Choroid plexus epithelial cell (primary cell): ENCODE measurements at places on chromosomes 7 and 10.

DNA sequence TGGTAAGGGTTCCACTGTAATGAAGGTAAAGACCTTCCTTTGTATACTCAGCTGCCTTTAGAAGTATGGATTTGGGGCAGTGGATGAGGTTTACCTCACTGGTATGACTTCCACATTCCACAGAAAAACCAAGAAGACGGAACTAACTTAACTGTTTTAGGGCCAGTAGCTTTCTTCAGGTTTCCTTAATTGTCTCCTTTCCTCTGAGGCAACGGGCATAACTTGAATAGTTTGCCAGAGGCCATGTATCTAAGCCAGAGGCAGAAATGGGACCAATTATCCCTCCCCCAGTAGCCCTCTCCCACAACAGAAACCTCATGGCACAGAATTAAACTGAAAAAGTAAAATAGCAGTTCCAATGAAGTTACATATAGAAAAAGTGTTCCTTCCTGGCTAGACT lies 281.7 kb downstream of the PHTF2 start:
- DNase-seq: no peak

- no peak for DNase-seq
These were observed 1229.5 kb downstream of the REEP3 start for GRCh38 chr10:64750672-64751071.

DNA sequence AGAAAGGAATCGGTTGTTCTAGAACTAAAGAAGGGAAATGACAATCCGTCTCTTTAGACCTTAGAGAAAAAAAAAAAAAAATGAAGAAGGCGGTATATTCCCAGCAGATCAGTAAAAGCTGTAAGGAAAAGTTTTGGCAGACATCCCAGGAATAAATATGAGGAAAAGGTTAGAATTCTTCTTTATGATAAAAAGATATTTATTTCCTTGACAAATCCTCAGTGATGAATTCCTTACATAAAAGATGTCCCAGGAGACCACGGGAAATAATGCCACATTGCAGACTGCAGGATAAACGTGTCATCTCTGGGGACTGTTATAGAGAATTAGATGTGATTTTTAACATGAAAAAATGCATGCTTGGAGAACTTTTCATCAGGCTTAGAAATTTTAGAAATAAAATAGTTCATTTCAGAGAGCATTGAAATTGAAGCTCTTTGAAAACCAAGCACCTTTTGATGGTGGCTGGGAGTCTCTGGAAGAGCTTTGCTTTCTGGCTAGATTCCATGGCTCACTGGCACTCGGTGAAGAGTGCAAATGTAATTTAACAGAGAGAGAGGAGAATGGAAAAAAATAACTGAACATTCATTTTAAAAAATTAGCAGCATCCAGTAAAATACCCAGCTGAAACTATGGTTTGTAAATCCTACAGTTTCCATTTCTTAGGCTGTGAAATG lies 98.2 kb downstream of the PRPF18 start:
- no peak for DNase-seq

DNA sequence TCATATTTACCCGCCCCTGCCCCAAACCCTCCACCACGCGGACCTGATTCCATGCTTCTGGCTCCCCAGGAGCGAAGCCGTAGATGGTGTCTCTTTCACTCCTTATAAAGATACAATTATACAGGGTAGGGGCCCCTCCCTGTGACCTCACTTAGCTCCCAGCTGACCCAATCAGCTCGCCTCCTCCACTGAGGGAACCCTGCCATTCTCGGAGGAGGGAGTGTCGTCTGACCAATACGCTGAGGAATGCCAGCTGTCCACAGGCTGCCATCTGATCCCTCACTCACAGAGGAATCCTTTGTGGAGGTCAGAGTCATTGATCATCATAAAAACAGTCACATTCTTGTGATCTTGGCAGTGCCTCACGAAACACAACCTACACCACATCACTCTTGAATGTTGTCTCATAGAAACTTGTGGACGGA lies 67.5 kb upstream of the INSIG1 start:
- DNase-seq: peak; percentile 87

- DNase-seq: no peak
These were observed 926.7 kb downstream of the TYW1 start for GRCh38 chr7:67923286-67923685.

DNA sequence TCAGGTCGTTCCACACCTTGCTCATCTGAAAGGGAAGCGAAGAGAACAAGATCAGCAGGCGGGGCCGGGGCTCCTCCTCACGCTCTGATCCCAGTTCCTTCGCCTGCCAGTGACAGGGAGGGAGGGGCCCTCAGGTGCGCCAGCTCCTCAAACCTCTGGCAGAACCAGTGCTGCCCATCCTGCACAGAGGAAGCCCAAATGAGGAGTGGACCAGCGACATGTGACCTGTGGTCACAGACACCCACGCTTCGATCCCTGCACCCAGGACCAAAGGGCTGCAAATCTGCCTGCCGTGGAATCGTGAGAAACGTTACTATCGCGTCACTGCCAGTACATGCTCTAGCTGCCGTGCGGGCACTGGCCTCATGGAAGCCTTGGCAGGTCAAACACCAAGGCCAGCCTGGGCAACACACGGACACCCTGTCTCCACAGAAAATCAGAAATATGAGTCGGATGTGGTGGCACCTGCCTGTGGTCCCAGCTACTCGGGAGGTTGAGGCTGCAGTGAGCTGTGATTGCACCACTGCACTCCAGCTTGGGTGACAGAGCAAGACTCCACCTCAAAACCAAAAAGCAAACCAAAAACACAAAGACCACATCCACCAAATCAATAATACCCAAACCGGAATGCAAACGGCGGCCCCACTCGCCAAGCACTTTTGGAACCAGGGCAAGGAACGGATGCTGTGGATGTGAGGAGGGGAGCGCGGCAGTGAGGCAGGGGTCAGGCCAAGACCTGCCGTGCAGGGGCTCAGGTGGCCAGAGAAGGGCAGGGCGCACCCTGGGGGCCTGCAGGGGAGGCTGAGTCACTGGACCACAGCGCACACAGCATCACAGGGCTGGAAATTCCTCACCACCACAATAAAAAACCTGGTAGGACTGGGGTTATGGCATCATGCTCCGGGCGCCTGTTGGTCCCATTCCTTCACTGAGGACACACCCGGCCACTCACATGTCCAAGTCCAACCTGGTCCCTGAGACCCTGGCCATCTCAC lies 13.4 kb downstream of the NUDT1 start:
- DNase-seq: peak; percentile 56

GRCh38 chr10:26169466-26169865 lies 47.1 kb upstream of the GAD2 start:
- DNase-seq: no peak

DNA sequence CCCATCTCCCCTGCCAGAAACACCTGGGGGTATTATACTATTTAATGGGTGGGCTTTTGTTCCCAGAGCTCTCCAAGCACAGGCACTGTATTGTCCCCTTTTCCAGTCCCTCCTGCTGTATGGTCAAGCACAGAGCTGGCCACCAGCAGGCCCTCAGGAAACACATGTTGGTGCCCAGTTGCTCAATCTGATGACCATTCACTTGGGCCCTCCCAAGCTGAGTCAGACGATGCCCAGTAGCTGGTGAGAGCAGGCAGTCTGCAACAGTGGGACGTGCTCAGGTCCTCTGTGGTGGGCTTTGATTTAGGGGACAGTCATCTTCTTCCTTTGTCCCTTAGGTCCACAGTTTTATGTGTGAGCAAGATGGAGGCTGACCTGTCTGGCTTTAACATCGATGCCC lies 11.8 kb downstream of the SFXN2 start:
- no peak for DNase-seq

DNA sequence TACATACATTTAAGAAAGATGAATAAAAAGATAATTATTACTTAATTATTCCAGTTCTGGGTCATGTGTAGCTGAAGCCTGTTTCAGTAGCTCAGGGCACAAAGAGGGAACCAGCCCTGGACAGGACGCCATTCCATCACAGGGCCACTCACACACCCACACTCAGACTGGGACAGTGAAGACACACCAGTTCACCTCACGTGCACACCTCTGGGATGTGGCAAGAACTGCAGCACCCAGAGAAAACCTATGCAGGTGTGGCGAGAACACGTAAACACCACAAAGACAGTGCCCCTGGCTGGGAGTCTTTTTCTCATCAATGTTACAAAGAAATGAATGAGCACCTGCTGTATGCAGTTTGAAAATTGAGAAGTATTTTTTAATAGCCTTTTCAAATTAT lies 1.6 kb upstream of the IDI1 start:
- DNase-seq: no peak

DNA sequence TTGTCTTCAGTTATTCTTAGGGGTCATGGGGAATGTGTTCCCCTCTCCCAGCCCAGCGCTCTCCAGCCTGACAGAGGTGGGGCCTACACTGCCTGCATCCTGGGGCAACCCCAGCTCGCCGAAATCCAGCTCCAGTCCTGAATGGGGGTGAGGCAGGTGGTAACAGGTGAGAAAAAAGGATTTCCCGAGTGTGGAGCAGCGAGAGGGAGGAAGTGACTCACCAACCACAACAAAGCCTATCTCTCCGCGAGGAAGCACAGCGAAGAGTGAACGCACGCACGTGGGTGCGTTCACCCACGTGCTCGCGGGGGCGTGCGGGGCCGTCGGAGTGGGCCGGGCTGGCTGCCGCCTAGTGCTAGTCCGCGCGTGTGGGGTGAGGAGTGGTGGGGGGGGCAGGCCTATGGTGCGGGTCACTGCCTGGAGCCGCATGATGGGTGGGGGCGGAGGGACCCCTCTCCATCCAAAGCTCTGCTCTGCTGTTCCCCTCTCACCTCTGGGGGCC lies 855 bp upstream of the PALD1 start:
- peak; percentile 14 for DNase-seq

GRCh38 chr10:70253878-70254765 lies 20.9 kb upstream of the PPA1 start:
- no peak for DNase-seq

GRCh38 chr7:23161482-23161881 lies 20.4 kb upstream of the NUP42 start:
- DNase-seq: no peak

- peak; percentile 51 for DNase-seq
These were observed 55.2 kb downstream of the CDK6 start for GRCh38 chr7:92781117-92781720.

GRCh38 chr7:34916267-34916666 lies 121.0 kb downstream of the DPY19L1 start:
- no peak for DNase-seq

DNA sequence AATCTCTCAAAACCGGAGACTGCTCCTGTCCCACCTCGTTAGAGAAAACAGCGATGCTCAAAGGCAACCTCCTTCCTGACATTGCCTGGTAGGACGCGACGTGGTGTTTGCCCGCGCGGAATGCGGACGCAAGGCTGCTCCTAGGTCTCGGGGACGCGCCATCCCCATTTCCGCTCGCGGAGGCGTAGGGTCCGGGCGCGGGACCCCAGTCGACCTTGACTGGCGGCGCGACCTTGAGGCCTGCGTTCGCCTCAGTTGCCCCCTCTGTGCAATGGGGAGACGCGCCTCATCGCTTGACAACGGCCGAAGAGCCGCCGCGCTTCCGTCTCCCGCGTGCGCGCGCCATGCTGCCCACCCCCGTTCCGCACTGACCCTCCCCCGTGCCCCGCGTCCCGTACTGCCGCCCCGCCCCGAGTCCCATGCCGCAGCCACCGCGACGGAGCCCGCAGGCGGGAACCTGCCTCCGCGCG lies 412 bp upstream of the PPIA start:
- DNase-seq: peak; percentile 45

DNA sequence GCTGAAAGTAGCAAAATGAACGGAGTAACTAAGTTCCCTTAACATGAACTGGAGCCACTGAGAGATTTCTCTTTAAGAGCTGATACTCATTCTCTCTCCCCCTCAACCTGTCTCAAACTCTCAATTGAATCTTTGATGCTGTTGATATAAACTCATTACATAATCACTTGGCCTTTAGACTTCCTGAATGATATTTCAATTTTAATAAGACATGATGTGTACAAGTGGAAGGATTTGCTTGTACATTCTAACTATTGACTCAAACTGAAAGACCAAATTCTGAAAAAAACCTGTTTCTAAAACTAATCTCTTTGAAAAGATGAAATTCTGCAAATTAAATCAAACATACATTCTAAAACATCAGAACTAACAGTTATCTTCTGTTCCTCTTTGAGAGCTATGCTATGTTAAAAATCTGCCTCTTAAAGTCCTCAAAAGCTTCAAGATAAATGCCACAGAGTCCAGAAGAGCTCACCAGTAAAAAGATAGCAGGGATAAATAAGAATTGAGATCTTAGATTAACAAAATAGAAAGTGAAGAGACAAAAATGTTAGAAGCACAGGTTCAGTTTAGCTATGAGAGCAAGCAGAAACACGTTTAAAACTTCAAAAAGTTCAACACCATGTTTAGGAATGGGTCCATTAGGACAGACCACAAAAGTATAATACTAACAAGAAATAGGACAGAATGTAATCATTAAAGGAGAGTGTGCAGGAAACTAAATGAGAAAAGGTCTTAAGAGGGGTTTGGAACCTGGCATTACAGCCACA lies 46.1 kb downstream of the TNPO3 start:
- no peak for DNase-seq

GRCh38 chr10:125629758-125630376 lies 53.1 kb downstream of the TEX36 start:
- peak; percentile 76 for DNase-seq

DNA sequence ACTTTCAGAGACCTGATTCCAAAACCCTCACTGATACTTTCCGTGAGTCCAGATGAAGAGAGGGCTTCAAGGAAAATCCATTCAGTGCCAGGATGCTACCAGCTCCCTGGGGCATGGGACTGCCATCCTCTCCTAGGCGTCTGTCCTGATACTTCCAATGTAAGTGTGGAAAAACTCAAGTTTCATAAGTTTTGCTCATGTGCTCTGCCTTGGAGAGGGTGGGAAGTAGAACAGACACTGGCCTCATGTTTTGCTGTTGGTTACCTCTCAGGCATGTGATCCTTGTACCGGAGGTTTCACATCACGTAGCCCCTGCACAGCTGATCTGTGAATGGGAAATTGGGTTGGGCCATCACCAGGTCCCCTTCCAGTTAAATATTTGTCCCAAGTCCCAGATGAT lies 517.1 kb downstream of the RPS24 start:
- DNase-seq: no peak

GRCh38 chr10:30493609-30494530 lies 59.9 kb downstream of the MAP3K8 start:
- peak; percentile 23 for DNase-seq

- no peak for DNase-seq
These were observed at the start of the genes ATP6V0A4 and TMEM213 for GRCh38 chr7:138797715-138798320. Gene ATP6V0A4, minus strand, starts transcription at chr7:138798196. Its CDS starts 26,949 bp downstream, at chr7:138771247. Gene TMEM213, plus strand, starts transcription at chr7:138797994. Its CDS starts 111 bp downstream, at chr7:138798105.

DNA sequence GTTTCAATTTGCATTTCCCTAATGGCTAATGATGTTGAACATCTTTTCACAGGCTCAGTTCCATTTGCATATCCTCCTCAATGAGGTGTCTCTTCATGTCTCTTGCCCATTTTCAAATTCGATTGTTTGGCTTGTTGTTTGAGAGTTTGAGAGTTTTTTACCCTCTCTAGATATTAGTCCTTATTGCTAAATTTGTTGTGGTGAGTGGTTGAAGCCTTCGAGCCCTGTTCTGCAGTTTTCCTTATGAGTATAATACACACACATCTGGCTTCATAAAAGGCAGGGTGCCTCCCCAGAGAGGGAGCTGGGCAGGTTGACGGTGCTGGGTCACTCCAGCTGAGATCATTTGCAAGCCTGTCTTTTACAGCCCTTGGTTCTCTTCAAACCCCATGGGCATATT lies 65.1 kb downstream of the RGS10 start:
- DNase-seq: no peak
